ENCODE measurements at places on chromosomes 4 and X.

DNA sequence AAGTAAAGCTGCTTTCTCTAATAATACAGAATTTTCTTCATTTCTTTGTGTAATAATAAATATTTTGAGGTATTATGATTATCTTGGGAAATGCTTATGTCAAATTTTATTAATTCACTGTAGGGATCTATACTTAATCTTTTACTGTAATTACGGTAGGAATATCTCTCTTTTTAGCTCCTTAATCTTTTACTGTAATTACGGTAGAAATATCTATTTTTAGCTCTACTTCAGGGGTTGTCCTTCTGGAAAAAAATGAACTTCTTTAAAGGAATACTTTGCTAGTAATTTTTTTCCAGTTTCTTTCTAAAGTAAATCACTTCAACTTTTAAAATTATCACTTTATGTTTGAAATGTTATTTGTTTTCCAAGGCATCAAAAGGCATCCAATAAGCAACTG, 2229.4 kb upstream of the AGA start:
- no peak for DNase-seq

DNA sequence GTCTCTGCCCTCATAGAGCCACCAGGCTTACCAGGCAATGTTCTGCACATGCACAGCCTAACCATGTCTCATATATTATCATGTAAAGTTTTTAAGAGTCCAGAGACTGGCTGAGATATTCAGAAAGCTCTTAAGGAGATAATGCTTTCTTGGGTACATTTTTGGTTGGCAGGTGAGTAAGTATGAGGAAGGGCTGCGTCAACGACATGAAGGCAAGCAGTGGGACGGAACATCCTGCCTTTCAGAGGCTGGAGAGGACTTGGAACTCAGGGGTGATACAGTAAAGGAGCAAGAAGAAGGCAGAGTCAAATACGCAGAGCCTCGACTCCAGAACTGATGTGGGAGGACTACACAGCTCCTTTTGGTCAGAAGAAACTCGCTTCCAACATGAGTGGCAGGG, 74.8 kb upstream of the MTNR1A start:
- DNase-seq = no peak

GRCh38 chr4:177263818-177264217, 45.9 kb upstream of the NEIL3 start:
- DNase-seq = no peak

- no peak for DNase-seq
These were observed 65.8 kb downstream of the RASGEF1B start for GRCh38 chr4:81405900-81406401.

GRCh38 chr4:85527815-85528214, 52.9 kb downstream of the ARHGAP24 start:
- DNase-seq = no peak

DNA sequence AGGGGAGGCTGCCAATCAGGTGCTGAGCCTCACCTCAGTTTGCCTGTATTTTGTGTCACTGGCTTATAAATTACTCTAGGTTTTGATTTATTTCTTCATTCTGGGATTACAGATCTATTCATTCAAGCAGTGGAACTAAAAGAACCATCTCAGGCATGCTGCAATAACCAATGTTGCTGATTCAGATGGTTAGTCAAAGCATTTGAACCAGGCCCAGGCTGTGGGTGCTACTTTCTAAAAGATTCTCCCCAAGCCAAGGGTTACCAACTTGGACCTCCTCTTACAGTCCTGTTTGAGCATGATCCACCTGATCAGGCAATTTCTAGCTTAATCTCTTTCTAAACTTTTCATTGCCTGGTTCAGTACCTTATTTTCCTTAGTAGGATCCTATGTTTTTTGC, 67.2 kb downstream of the TMEM131L start:
- DNase-seq = no peak

- no peak for DNase-seq
These were observed 853.8 kb upstream of the INTU start for GRCh38 chr4:126779001-126779400.

DNA sequence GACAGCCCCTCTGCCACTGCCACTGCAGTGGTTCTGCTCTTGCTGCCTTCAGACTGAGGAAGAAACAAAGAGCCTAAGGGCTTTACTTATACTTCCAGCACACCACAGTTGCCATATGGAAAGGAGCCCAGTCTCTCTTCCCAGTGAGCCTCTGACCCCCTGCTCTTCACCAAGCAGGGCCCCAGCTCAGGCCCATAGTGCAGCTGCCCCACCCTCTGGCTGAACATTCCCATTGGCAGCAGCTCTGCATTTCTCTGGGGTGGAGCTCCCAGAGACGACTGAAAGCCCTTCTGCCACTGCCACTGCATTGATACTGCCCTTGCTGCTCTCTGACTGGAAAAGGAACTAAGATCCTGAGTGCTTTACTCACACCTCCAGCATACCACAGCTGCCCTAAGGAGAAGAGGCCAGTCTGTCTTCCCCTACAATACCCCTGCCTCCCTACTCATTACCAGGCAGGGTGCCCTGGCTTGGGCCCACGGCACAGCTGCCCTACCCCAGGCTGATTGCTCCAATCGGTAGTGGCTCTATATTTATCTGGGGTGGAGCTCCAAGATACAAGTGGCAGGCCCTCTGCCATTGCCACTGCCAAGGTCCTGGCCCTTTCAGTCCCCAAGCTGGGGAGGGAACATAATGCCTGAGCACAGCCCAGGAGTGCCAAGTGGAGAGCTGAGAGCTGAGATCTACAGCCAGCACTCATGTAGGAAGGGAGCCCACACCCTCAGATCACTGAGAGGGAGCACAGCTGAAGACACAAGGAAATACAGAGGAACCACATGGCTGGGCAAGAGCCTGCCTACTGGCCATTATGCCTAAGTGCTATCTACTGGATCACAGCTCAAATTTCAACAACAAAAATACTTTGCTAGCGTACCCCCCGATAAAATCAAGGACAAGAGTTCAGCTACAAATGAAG, 36.0 kb downstream of the AWAT2 start:
- DNase-seq = peak; percentile 48

GRCh38 chrX:20461576-20461975, 194.9 kb upstream of the RPS6KA3 start:
- no peak for DNase-seq

- DNase-seq = no peak
These were observed 3.4 kb downstream of the MAML3 start for GRCh38 chr4:140150636-140150885.

- DNase-seq = no peak
These were observed 143.3 kb upstream of the KLHL4 start for GRCh38 chrX:87374324-87374723.

- DNase-seq = no peak
These were observed 100.3 kb downstream of the SORBS2 start for GRCh38 chr4:185711726-185712125.

- no peak for DNase-seq
These were observed 203.2 kb upstream of the FGF13 start for GRCh38 chrX:138914767-138915166.

- no peak for DNase-seq
These were observed 66.9 kb downstream of the TAB3 start for GRCh38 chrX:30822068-30822681.

DNA sequence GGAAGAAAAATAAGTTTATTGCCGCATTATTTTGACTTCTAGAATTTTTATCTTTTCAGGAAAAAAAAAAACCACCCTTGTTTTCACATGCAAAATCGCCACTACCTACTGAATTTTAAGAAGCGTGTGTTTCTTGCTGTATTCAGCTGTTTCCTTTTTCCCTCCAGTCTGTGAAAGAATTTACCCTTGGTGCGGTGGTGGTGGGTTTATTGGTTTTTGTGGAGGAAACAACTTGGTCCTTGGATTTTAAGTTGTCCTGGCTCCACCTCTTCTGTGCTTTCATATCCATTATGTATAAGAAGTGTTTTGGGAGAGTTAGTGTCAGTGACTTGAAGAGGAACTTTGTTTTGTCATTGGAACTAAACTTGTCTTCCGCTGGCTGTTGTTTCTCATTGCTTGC, 8.1 kb downstream of the RAPGEF2 start:
- DNase-seq = no peak

GRCh38 chr4:150533673-150534072, 48.3 kb upstream of the MAB21L2 start:
- no peak for DNase-seq

DNA sequence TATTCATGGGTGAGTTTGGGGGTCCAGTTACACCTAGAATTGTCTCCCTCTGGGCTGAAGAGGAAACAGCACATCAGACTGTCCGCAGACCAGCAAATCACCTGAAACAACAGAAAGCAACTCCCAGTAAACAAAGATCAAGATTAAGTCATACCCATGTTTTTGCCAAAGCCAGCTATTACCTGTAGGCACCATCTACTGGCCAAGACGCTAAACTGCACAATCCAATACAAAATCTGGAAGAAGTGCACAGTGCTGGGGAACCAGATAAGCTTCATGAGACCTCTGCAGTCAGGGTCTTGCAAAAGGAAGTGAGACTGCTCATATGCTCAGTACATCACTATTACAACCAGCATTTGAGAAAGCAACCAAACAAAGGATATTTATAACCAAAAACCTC, 157.5 kb upstream of the ITM2A start:
- peak; percentile 55 for DNase-seq

DNA sequence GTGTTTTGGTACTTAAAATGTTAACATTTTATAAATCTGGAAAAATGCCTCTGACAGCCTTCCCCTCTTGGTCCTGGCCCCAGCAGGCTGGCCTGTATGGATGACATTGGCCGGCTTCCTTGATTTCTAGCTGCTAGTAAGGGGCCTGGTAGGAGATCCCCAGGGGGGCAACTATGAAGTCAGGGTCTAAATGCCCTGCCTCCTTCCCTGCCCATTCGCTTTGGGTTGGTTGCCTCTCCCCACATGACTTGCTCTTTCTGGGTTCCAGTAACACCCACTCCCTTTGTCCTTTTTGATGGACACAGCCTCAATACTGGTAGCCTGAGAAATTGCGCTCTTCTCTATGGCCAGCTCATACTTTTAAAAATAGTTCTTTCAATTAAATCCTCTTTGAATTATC, 78.0 kb upstream of the MAD2L1 start:
- DNase-seq = no peak

DNA sequence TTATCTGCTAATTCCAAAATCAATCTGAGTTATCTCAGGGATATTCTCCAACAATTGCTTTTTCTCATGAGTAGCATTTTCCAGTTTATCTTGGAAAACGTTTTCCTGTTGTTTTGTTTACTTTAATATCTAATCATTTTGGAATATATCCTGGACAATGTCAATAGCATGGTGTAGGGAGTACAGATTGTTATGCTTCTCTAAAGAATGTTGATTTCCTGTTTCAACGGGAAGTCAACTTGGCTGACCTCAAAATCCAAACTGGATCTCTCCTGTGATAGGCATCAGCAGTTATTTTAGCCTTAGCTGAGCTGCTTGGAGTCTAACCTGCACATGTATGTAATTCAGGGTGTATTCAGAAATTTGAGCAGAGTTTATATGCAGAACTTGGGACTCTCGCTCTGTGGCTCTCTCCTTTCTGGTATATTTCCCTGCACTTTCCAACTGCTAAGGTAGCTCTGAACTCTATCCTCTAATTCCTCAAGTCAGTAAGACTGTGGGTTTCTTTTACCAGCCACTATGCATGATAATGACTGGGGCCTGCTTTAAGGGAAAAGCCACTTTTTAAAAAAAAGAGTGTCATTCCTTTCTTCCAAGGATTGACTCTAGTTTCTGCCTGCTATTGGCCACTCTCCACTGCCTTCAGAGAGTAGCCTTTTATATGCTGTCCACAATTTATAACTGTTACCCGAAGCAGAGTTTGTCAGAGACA, 7.7 kb downstream of the PRSS48 start:
- DNase-seq = no peak

DNA sequence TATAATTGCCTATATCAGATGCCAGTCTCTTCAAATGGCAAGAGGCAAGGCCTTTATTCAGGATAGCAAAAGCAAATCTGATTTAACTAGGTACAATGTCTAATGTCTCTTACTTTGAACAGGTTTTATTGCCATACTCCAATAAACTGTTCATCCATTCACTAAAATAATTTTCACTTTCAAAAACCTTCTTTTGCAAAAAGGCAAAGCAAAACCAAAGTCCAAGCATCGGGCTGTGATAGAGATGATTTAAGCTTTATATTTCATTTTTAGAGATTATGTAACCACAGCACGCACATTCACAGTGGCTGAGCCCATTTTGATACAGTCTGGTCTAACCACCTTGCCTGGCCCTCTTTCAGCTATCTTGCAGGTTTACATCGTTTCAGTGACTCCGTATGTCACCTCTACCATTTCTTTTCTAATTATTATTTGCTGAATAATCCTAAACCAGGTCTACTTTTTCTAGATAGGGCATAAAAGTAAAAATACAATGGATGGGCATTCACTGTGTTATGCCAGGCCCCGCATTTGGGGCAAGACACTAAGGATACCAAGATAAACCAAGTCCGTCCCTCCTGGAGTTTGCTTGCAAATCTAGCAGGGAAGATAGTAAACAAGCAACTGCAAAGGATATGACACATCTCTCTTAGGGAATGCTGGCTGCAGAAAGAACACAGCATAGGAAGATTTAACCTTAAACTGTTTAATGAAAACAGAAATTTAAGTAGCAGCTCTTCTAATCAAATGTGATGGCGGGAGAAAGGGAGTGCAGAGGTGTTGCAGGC, 1.8 kb downstream of the CASP3 start:
- no peak for DNase-seq

GRCh38 chr4:3524920-3525319, 7.3 kb downstream of the LRPAP1 start:
- no peak for DNase-seq

- no peak for DNase-seq
These were observed 15.7 kb downstream of the LNX1 start for GRCh38 chr4:53575552-53575951.

GRCh38 chr4:48065587-48066052, 49.0 kb downstream of the NIPAL1 start:
- no peak for DNase-seq

DNA sequence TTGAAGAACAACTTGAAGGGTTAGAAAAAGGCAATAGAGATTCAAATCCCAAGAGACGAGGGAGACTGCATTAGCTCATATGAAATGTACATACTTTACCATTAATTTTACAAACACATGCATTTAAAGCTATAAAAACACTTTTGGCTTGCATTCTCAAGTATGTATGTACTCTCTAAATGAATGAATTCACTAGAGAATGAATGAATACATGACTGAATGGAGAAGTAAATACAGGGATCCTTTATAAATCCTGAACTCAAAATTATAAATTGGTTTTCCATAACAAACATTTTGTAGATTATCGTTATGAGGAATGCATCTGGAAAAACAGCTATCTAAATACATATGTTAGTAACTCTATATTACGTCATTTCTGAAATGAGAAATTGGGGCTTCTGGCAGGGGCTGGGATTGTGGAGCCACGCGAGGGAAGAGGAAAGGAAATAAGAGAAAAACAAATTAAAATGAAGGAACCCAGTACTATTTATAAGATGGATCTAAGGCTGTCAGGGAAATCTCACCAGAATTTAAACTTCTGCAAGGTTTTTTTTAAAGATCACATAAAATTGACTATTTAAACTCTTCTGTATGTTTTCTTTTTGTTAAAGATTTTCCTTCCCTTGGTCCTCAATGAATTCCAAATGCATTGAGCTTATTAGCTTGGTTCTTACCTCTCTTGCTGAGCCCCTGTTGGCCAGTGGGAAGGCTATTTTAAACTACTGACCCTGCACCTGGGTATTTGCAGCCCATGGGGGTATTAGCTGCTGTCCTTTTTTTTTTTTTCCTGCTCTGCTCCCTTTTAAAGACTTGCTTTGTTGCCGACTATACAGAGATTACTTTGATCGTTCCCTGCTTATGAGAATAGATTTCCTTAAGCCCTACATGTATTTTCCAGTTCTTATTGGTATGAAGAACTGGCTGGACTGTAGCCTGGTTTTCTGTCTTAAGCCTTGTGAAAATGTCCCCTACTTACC, 207.8 kb downstream of the ADGRL3 start:
- DNase-seq = no peak

GRCh38 chr4:189792924-189793618, 147.6 kb upstream of the FRG1 start:
- DNase-seq = peak; percentile 89

All from islet precursor cell (in vitro differentiated cells).